ENCODE measurements at places on chromosomes 7 and 10. TPM values are rescaled to one million over a fixed set of nuclear protein-coding genes. Genes with fewer than 3 reads are reported as not detected.

Gene UTF1
- not detected for total RNA-seq

Gene AMPH
- total RNA-seq: 9.2 TPM

Gene RNF133
- 0.93 TPM for total RNA-seq

Gene ADCYAP1R1
- total RNA-seq: not detected

Gene BEND7
- total RNA-seq: 31.7 TPM

Gene VSTM4
- 0.07 TPM for total RNA-seq

Gene IFIT1B
- total RNA-seq: not detected

Gene COX15
- total RNA-seq: 31.7 TPM

Gene RAB19
- total RNA-seq: not detected

Gene JAKMIP3
- total RNA-seq: not detected
